Sciatic nerve (tissue), 2 donors: ENCODE measurements at places on chromosomes 5 and 9.

DNA sequence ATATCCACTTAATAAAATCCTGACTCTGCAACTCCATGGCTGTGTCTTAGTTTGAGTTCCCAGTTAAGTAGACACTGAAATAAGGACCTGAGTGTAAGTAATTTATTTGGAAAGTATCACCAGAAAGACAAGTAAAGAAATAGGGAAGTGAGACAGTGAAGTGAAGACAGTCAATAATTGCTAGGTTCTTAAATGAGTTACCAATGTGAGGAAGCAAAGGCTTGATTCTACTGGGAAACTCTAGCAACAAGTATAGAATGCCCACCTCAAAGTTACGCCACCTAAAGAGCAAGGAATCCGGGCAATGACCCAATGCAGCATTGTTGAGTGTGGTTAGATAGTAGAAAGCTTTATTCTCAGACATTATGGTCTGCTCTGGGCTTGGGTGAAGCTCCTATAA, 383.9 kb downstream of the TLR4 start:
- no peak for DNase-seq

GRCh38 chr5:147515269-147515668, 5.4 kb upstream of the DPYSL3 start:
- DNase-seq: no peak

- DNase-seq: no peak
Measured at GRCh38 chr9:120787933-120788332, 5.3 kb downstream of the FBXW2 start.

GRCh38 chr9:95570646-95571045, 53.9 kb upstream of the PTCH1 start:
- DNase-seq: no peak

GRCh38 chr9:112559629-112560413, 73.2 kb downstream of the KIAA1958 start:
- no peak for DNase-seq

- no peak for DNase-seq
Measured at GRCh38 chr5:177089825-177090641, 3.3 kb downstream of the FGFR4 start.

DNA sequence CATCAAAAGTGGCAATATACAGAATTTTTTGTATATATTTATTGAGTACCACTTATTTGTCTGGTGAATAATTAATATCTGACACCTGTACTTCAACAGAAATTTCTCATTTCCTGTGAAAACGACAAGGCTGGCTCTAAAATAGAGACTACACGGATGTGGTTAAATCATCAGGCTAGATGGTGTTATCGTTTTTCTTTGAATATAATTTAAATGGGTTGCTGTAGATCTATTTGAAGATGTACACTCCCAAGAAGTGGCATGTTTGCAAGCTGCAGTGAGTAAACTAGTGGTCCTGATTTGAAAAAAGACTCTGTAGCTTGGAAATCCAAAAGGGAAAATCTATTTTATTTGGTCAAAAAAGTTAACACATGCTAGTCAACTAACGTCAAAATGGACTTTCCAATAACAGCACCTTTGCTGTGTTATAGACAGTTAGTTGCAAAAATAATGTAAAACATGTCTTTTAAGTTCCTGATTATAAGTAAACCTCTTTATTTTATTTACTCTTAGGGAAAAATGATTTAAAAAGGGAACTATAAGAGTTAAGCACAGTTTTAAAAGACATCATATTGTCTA, 13.8 kb downstream of the ST8SIA4 start:
- DNase-seq: no peak

DNA sequence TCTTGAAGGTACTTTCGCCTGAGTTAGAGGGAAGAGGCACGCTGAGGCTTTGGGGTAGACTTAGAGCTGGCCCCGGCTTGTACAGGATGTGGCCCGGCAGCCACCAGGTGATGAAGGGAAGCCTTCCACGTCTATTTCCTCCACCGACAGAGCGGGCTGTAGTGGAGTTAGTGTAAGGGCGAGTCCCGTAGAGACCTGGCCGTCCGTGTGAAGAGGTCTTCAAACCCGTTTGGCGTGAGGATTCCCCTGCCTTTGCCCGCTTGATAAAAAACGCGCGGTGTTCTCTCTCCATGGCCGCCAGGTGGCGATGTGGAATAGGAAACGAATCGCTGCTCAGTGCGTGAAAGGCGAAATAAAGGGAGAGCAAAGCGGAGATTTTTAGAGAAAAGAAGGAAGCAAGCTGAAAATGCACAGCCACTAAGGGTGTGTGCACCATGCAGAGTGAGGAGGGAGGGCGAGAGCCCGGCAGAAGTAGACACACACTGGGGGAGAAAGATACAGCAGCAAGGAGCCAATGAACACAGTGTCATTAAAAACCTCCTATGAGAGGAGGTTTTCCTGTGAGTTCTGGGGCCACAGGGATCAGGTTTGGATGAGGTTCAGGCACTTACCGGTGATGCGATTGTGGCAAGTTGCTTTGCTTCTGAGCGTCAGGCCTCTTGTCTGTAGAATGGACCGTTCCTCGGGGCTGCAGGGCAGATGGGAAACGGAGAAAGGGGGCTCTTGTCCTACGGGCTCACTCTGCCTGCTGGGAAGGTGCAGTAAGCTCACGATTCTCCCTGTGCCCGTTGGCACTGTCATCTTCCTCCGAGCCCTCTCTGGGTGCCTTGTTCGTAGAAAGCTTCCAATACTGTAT, 34.2 kb downstream of the STC2 start:
- peak; percentile 89 for DNase-seq
